ENCODE measurements at places on chromosomes 6 and 20.

GRCh38 chr6:108877046-108877751, 29.0 kb downstream of the ARMC2 start:
- no peak for DNase-seq

GRCh38 chr20:50580016-50580747, 70.0 kb downstream of the PTPN1 start:
- DNase-seq = peak; percentile 45

GRCh38 chr20:50517817-50518154, 7.6 kb downstream of the PTPN1 start:
- no peak for DNase-seq

DNA sequence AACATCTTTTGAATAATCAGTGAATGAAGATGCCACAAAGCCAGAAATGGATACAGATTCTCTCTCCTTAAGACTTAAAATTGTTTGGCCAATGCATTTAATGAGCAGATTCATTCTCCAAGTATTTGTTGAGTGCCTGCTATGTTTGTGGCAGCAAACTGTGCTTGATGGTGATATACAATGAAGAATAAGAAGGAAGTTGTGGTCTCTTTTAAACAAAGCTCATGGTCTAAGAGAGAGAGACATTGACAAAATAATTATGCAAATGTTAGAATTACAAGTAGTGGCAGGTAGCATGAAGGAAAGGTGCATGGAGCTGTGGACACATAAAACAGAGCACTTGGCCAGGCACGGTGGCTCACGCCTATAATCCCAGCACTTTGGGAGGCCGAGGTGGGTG, 28.3 kb downstream of the NFATC2 start:
- DNase-seq = no peak

DNA sequence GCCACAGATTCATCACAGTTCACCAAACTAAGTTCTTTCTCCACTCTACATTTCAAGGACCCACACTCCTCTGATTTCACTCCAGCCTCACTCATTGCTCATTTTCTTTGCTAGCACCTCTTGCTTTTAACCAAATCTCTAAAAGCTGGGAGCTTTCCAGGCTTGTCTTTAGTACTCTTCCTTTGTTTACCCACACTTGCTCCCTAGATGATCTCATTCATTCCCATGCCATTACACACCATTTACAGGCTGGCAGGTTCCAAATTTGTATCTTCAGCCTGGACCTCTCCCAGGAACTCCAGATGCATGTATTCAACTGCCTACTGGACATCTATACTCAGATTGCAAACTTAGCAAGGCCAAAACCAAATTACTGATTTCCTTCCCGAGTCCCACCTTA, 5.3 kb upstream of the GUCA1B start:
- DNase-seq = no peak

- DNase-seq = no peak
Measured at GRCh38 chr6:37187321-37188022, 17.5 kb downstream of the PIM1 start.

DNA sequence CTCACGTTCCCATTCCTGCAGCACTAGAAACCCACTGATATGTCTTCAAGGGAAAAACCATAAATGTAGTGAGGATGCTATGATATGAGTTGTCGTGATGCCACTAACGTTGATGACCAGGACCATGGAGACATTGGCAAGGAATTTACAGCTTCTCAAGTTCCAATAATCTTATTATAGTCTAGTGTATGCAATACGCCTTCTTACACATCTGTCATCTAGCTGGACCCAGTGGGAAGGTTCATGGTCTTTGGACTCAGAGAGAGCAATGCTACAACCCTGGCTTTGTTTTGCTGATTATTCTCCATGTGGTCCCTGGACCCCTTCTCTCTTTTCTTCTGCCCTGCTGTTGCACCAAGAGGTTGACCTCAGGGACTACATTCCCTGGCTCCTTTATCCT, 76.0 kb upstream of the BMP2 start:
- no peak for DNase-seq

DNA sequence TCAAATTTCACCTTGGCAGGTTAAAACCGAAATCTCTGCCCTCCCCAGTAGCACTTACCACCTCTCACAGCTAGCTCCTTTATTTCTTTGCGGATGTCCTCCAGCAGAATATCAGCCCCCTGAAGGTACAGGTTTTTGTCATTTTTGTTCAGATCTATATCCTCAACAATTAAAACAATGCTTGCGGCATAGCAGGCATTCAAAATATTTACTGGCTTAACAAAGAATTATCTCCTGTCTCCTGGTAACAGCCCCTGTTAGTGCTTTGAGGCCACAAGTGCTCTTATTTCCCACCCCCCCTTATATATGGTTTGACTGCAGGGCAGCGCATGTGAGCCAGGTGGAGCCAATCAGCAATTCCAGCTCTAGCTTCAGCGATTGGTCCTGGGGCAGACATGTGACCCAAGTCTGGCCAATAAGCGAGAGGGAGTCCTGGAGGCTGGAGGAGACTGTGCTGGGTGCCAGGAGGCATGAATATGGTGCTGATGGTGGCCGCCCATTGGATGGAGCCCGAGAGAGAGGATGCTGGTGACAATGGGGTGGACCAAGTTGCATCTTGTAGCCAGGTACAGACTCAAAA, 21.0 kb downstream of the SULF2 start:
- DNase-seq = no peak

Measured in T-helper 9 cell (primary cell).